AG10803 (cell line): ENCODE measurements at places on chromosomes 2 and 18.

GRCh38 chr2:239268082-239268481 is 132.7 kb downstream of the HDAC4 start:
- no peak for DNase-seq

DNA sequence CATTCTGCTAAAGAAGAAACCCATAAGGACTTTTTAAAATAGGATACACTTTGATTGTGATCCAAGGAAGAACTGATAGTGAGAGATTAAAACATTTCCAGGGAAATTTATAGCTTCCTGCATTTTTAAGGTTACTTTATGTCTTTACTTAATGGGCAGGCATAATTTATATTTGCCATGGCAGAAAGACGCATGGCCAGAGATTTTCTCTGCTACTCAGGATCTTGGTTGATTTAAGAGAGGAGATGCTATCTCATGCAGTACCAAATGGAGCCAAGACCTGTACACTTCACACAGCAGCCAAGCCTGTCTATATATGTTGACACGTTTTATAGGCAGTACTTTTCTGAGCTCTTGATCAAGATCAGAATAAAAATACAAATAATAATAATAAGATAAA is 60.9 kb upstream of the NT5C1B start:
- DNase-seq = no peak

DNA sequence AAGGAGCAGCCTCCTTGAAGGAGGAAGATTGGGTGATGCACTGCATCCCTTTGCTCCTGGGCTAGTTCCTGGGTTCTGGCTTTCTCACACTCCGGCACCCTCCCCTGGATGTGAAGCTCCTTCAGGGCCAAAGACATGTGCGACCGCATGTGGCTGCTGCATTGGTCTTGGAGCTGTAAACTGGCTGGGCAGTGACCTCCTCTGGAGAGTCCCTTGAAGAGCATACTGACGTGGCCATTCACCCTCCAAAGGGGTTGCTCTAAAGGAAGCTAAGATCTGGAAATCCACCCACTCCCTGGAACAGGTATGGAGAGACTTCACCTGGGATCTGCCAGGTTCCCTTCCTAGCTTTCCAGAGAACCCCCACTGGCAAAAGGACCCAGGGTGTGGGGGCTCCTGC is 62.1 kb downstream of the TMEM17 start:
- DNase-seq = no peak

DNA sequence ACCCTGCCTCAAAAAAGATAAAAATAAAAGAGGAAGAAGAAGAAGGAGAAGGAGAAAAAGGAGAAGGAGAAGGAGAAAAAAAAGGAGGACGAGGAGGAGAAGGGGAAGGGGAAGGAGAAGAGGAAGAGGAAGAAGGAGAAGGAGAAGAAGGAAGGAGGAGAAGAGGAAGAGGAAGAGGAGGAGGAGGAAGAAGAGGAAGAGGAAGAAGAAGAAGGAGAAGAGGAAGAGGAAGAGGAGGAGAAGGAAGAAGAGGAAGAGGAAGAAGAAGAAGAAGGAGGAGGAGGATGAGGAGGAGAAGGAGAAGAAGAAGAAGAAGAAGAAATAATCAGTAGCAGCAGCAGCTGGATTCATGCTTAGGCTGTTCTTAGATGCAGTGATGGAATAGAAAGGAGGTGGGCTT is 159.7 kb downstream of the TFCP2L1 start:
- no peak for DNase-seq

- DNase-seq = no peak
Observed at GRCh38 chr2:134217351-134217750, 36.5 kb upstream of the MGAT5 start.

GRCh38 chr2:213766465-213766901 is 482.2 kb downstream of the SPAG16 start:
- DNase-seq = peak; percentile 3

- no peak for DNase-seq
Observed at GRCh38 chr18:39506581-39507330, 1941.2 kb upstream of the CELF4 start.

DNA sequence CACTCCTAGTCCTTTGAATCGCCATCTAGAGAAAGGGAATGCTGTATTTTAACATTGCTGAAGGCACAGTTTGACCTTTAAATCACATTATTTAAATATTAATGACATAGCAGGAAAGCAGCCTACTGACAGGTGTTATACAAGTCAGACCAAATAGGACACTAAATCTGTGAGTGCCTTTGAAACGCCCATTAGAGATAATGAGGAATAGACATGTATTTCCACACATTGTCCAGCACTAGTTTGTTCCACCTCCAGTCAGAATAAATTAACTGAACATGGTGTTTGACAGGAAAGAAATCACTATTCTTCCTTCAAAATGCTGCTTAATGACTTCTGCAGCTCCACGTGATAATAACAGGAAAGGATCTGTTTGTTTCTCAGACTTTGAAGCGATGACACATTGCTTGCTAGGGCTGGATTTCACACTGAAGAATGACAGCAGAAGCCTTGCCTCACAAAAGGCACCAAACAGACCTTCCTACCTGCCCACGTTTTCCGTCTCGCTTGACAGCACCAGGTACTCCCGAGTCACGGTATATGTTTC is 90.5 kb upstream of the DDX18 start:
- no peak for DNase-seq

GRCh38 chr2:32008805-32009515 is 1.8 kb downstream of the MEMO1 start:
- DNase-seq = peak; percentile 17

- no peak for DNase-seq
Observed at GRCh38 chr2:68135448-68136320, 22.0 kb upstream of the PNO1 start.

GRCh38 chr2:43265001-43265400 is 38.6 kb upstream of the ZFP36L2 start:
- peak; percentile 90 for DNase-seq

DNA sequence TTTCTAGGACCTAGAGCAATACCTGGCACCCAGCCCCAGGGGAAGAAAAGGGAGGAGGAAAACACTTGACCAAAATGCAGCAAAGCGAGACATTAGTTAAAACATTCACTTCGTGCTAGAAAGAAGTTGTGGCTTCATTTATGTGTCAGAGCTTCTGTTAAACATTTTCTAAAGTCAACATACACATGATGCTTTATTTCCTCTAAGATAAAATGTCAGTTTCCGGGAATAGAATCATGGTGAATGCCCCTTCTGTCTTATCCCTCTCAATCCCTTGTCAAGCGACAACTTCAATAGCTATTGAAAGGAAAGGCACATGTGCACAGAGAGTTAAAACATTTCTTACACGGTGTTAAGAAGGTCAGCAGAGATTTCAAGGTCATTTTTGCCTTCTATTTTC is 404.6 kb upstream of the CWC22 start:
- no peak for DNase-seq

GRCh38 chr18:34794348-34794747 is 84.2 kb downstream of the DTNA start:
- DNase-seq = no peak

DNA sequence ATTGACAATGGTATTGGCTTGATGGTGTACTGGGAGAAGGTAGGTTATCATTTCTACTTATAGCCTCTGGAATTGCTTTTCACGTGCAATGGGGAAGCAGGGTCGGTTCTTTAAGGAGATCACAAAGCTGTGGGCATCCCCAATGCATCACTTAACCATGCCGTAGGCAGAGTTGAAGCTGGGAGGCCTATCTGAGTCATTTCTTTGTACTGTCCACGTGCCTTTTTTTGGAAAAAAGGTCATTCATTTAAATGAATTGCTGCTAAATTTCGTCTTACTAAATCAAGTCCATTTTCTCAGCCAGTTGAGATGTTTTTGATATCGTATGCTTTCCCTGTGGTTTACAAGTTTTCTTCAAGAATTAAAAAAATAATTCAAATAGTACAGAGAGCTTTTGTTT is 17.2 kb upstream of the GYPC start:
- no peak for DNase-seq

GRCh38 chr2:222796413-222797103 is 64.3 kb upstream of the ACSL3 start:
- DNase-seq = no peak

- no peak for DNase-seq
Observed at GRCh38 chr18:50280707-50281294, 522 bp downstream of the MBD1 start.

DNA sequence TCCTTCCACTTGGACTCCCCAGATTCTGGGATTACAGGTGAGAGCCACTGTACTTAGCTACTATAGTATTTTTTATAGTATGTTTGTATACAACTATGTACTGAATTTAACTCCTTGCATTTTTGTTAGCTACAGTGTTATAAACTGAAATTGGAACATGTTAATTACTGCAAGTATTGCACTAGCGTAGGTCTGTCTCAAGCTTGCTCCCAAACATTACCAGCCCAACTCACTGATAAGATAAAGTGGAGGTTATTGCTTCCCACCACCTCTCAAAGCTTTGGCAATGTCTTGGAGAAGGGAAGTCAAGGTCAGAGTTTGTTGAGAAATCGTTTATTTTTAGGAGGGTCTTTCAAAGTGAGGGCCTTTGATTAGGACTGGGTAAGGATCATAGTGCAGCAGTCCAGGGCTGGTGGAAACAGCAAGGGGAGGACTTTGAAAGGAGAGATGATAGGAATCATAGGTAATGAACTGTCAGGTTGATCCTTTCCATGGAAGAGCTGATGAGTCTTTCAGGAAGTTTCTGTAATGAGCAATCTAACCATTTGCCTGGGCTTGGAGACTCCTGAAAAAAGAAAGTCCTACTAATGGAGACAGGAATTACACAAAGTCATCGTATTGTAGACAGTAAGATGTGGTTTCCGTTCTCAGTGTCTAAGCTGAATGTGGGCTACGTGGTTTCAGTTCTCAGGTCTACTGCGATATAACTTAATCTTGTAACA is 257.1 kb downstream of the MYO3B start:
- DNase-seq = no peak

DNA sequence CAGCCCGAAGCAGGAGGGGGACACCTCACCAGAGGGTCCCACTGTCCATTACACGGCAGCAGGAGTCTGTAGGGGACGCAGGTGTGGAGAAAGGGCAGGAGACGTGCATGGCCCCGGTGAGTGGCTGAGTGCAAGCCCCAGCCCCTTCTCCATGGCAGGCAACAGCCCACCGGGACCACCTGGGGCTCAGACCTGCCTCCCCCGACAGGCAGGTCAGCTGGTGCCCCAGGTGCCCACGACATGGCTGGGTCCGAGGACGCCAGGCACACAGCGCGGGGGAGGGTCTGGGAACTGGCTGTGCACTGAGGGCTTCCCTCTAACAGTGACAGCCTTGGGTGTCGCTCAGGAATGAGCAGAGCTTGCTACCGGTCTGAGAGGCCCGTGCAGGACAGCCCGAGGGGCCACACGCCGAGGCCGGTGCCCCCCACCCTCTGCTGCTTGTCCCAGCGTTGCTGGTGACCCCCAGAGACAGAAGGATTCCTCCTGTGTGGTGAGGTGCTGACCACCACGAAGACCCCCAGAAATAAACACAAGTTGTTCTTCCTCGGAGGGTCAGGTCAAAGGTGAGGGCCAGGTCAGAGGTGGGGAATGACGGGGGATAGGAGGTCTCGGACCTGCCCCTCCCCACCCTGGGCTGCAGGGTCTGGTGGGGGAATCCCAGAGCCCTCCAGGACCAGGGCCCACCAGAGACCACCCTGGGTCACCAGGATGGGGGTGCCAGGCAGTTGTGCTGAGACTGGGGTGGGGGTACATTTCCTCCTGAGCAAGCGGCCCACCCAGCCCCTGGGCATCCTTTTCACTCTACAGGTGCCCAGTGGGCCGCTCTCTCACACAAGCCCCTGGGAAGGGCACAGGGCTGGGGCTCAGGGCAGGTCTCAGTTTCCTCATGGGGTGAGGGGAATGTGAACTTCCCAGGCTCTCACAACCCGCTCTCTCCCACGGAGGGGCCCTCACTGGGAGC is 50.6 kb downstream of the SLC66A2 start:
- DNase-seq = no peak

- DNase-seq = peak; percentile 57
Observed at GRCh38 chr2:173922760-173923159, 42.4 kb downstream of the SP3 start.

DNA sequence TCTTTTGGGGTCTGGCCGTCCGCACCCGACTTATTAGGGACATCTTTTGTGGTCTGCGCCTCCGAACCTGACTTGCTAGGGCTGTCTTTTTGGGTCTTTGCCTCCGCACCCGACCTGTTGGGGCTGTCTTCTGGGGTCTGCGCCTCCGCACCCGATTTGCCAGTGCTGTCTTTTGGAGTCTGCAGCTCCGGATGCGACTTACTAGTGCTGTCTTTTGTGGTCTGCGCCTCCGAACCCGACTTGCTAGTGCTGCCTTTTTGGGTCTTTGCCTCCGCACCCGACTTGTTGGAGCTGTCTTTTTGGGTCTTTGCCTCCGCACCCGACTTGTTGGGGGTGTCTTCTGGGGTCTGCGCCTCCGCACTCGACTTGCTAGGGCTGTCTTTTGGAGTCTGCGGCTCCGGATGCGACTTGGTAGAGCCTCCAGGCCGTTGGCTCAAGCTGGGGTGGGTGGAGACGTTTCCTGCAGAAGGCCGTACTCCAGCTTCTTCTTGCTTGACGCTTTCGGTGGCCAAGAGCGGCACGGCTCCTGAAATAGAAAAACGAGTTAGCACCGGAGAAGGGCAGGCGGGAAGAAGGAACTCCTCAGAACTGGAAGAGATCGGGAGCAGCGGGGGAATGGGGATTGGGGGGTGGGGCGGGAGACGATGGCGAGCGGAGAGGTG is 498 bp downstream of the TGOLN2 start:
- DNase-seq = peak; percentile 50

DNA sequence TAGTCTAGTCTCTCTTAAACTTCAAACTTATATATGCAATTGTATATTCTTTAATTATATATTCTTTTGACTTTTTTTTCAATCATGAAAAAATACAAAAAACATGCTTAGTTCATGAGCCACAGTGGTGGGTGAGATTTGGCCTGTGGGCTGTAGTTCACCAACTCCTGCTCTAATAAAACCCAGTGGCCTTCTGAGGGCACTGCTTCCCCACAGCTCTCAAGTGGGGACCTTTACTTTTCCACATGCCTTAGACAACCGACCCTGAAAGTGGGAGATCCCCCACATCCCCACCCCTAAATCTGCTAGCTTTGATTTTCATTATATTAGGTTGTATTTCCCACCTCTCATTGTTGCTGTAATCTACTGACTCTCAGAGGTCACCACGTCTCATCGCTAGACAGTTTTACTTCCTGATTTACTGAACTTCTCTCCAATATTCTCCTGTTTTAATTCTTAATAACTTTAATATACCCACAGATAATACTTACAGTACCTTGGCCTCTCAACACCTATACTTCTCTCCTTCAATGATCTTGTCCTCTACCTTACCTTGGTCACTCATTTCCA is 57.3 kb downstream of the ROCK1 start:
- DNase-seq = no peak

- DNase-seq = no peak
Observed at GRCh38 chr2:168766600-168766999, 35.8 kb upstream of the NOSTRIN start.

- DNase-seq = peak; percentile 23
Observed at GRCh38 chr18:25560369-25560768, 208.4 kb upstream of the ZNF521 start.

- no peak for DNase-seq
Observed at GRCh38 chr18:58105206-58105887, 61.3 kb downstream of the NEDD4L start.

DNA sequence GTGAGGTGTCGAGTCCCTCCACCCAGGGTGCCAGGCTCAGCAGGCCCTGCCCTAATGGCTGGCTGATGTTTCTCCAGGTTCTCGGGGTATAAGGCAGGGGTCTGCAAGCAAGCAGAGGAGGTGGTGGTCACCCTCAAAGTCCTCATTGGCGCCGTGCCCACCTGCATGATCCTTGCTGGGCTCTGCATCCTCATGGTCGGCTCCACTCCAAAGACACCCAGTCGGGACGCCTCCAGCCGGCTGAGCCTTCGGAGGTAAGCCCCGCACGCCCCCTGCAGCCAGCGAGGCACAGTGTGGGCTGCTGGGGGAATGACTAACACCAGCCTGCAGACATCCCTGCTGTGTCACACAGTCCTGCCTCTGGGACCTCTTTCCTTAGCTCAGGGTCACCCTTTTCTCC is 14.1 kb downstream of the MFSD2B start:
- peak; percentile 21 for DNase-seq
